Stimulated activated naive B cell treated with anti-CD40 and anti-IgM and Interleukin-4, amounts not matched to agents 10 μg/mL and 1 μg/mL and 100 μg/mL, for 72 hours (primary cell): ENCODE measurements at places on chromosomes 16 and 17.
A peak's percentile ranks its signal among the peaks of the same experiment; 100 is the strongest.

GRCh38 chr16:17177959-17178905, 292.5 kb downstream of the XYLT1 start:
- no peak for DNase-seq

DNA sequence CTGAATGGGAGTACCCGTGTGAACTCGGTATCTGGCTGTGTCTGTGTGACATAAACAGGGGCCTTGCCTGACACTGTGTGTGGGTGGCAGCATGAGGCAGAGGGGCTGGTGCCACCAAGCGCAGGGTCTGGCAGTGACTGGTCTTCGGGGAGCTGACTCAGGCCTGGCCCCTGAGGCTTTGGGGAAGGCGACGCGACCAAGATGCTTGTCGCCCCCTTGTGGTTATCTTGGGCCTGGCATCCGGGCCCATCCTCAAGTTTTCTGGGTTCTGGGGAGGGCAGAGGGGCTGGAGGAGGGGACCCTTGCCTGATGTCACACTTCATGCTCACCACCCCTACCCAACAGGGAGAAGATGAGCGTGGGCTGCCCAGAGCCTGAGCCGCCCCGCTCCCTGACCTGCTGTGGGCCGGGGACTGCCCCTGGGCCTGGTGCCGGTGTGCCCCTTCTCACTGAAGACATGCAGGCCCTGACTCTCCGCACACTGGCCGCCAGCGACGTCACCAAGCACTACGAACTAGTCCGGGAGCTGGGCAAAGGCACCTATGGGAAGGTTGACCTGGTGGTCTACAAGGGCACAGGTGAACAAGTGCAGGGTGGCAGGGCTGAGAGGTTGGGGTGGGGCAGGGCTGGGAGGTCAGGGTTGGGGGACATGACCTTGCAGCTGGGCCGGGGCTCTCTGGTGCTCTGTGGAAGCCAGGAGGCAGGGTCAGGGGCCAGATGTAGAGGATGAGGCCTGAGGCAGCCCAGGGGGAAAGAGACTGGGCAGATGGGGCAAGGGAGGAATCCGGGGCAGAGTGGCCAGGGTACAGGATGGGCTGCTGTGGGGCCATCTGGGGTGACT, 24.9 kb downstream of the SBK1 start:
- peak; percentile 51 for DNase-seq

- no peak for DNase-seq
Measured at GRCh38 chr17:31902693-31903092, 1.2 kb upstream of the UTP6 start.

GRCh38 chr17:59423137-59423724, 91.8 kb downstream of the YPEL2 start:
- no peak for DNase-seq

- DNase-seq = no peak
Measured at GRCh38 chr16:11977376-11978041, 975 bp downstream of the SNX29 start.

DNA sequence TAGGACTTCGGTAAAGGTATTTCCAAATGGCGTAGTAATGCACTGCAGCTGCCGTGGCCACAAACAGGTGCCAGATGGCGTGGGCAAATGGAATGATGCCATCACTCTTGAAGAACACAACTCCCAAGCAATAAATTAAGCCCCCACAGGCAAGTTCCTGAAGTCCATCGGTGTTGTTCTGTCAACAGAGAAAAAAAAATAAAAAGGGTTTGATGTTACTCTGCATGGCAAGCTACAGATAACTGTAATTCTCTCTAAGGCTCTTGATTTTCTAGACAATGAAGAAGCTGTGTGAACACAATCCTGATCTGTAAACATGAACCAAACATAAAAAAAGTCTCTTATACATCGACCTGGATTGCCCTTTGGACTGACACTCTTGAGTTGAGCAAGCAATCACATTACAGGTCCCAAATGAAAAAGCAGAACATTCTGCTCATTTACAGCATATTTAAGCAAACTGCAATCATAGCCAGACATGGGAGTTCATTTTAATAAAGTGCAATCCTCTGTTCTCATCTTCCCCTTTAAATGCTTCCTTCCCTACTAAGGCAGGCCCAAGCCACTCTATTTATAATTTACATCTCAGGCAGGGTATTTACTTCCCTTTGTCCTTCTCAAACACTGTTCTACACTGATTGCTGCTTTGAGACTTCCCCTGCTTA, 27.1 kb downstream of the MMD start:
- no peak for DNase-seq

- DNase-seq = no peak
Measured at GRCh38 chr17:79664930-79665737, 54.3 kb upstream of the RBFOX3 start.

GRCh38 chr16:19329932-19330331, 44.4 kb downstream of the CLEC19A start:
- no peak for DNase-seq

- peak; percentile 92 for DNase-seq
Measured at GRCh38 chr17:42536048-42536371, at the start of gene NAGLU. TSS of gene NAGLU (plus strand) at chr17:42536241. CDS start at chr17:42536273, 32 bp downstream.

GRCh38 chr16:90020838-90021382, 1.7 kb upstream of the DBNDD1 start:
- DNase-seq = no peak

GRCh38 chr17:72460711-72461110, 339.9 kb downstream of the SOX9 start:
- DNase-seq = no peak

DNA sequence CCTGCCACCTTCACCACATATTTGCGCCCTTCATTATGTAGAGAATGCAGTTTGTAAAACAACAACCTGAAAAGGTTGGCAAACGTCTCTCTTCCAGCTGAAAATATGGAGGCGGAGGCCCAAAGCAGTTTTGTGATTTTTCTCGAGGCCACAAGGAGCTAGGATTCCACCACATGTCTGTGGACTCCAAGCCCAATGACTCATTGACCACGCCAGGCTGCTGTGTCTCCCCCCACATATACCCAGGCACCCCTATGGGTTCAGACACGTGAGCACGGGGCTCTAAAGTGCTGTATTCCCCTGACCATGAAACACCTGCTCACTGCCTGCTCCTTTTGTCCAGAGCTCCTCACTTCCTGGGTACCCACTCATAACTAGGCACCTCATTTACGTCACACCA, 121.4 kb upstream of the CDH5 start:
- no peak for DNase-seq

GRCh38 chr16:2883458-2883908, 468 bp downstream of the FLYWCH2 start:
- no peak for DNase-seq

DNA sequence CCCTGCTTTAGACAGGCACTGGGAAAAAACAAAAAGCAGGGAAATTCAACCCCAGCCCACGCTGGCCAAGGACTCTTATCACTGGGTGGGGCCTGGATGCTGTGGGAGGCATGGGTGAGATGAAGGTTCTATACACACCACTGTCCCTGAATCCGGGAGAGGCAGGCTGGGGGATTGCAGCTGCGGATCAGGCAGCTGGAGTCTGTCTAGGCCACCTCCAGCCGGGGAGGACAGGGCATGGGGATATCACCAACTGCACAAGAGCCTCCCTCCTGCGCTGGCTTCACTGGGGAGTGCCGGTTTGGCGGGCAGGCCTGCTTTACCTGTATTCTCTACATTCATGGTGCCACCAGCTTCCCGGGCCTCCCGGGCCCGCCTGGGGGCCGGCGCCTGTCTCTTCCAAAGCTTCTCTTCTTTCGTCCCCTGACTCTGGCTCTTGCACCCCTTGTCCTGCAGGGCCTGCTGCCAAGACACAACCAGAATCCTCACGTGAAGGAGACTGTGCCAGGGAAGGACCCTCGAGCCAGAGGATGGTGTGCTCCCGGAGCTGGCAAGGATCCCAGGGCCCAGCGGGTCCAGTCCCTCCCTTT, 13.9 kb downstream of the KIFC3 start:
- DNase-seq = no peak

DNA sequence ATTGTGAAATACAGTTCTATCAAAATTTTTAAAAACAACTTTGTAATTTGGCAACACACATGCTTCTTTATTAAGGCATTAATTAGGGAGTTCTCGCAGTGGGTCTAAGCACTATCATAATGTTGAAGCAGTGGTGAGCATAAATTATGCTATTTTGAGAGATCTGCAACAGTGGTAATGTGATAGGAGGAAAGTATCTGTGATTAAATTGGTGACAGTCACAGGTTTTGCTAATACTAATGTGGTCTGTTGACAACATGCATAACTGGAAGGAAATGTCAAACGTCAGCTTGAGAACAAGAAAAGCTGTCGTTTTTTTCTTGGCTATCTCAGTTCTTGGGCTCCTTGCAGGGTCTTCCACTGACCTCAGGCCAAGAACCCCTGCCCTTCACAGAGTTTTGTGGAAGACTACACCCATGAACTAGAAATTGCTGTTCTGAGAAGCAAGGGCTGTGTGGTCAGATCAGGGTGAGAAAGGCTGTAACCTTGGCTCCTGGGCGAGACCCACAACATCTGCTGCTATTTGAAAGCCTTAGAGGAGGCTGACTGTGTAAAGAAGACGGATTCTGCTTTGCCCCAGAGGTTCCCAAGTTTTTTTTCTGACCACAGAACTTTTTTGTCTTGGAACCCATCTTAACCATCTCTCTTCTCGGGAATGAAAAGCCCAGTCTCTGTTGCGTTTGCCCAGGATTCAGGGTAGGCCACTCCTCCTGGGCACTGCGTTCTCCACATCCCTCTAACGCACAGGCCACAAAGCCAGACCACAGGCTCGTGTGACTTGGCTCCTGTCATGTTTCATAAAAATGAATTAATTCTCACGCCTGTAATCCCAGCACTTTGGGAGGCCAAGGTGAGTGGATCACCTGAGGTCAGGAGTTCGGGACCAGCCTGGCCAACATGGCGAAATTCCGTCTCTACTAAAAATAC, 13.9 kb downstream of the ATP2A1 start:
- DNase-seq = no peak

GRCh38 chr17:28584434-28584833, 7.7 kb upstream of the ALDOC start:
- DNase-seq = no peak

GRCh38 chr16:57478396-57479204, 7.7 kb downstream of the DOK4 start:
- DNase-seq = no peak

DNA sequence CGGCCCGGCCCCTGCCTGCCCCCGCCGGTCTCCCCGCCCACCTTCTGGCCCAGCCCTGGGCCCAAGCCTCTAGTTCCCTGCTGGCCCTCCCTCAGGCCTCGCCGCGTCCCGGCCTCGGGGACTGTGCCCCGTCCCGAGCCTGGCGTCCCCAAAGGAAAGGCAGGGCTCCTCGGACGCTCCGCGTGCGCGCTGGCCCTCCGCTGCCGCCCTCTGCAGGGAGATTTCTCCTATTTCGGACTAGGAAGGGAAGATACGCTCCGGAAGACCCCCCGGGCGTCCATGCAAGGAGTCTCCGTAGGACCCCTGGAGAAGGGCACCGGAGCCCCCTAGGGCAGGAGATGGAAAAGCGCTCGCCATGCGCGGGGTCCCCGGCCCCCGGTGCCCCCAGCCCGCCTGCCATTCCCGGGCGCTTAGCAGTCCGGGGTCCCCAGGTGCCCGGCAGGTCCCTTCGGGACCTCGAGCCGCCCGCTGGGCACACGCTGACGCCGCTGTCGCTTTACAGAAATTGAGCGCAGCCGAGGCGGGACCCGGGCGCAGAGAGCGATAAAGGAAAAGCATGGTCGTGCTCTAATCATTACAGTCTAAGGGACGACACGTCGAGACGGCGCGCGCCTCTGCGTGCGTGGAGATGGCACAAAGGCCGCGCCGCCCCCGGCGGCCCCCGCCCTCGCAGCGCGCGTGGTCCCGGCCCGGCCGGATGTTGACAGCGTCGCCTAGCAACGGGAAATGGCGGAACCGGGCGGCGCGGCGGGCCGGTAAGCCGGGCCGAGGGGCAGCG, at the start of gene CCDC40:
TSS of gene CCDC40 (plus strand) at position 706 of the 778 bp plus-strand sequence. CDS start at position 727, 21 bp downstream.
- peak; percentile 70 for DNase-seq

- no peak for DNase-seq
Measured at GRCh38 chr17:38424297-38424972, 3.8 kb upstream of the ARHGAP23 start.

DNA sequence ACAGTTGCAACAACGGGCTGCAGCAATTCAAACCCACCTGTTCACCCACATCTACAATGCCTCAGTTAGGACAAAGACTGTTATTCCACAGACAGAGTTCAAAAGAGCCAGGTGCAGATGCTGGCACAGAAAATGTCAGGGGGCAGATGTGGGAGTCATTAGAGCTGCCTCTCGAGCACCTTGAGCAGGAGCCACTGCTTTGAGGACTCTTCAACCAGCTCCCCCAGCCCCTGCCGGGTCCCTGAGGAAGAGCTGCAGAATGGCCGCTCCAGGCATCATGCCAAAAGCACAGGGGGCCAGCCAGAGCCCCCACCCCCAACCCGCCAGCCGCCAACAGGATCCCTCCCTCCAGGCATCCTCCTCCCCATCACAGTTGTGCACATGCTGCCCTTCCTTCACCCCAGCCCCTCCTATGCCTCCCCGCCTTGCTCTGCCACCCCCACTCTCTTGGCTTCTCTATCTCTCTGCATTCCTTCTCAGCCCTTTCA, 20.8 kb downstream of the C17orf67 start:
- no peak for DNase-seq

DNA sequence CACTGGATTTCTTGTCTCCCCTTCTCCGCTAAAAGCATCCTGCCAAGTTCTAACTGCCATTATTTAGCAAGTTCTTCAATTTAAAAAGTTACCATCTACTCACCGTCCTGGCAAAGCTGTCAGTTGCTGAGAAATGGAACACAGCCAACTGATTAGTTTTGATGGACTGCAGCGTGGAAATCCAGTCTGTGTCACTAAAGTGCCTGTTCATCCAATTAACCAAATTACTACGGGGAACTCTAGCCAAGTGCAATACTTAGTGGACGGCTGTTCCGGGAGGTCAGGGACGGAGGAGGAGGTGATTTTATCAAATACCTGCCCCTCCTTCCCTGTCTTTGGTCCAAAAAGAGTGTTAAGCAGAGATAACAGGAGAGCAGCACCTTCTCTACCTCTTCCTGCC, 260.7 kb downstream of the MAF start:
- no peak for DNase-seq

DNA sequence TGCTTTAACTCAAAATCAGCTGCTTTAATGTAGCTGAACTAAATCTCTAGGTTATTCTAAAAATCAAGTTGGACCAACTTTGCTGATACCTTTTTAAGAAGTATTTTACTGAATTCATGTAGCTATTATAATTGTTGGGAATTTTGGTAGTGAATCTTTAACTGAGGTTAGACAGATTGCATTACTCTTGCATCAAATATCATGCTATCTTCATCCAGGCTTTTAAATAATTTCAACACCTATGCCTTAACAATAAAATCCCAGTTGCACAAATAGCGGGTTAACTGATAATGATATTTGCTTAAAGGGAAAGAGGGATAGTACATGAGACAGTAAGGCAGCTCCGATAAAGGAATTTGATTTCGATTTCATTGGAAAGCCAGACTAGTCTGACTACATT, 241.3 kb upstream of the TBX2 start:
- DNase-seq = no peak
